ENCODE measurements at places on chromosomes 12 and 14. TPM values are rescaled to one million over a fixed set of nuclear protein-coding genes. Genes with fewer than 3 reads are reported as not detected.

The MTRFR gene
- 10.9 TPM for total RNA-seq

The ISM2 gene
- total RNA-seq = 0.21 TPM

The DAO gene
- total RNA-seq = not detected

The SYNJ2BP gene
- total RNA-seq = 35.3 TPM

The RHOJ gene
- 27.1 TPM for total RNA-seq

The SERPINA12 gene
- total RNA-seq = not detected

GRCh38 chr12:130375296-130376287 is 37.9 kb downstream of the PIWIL1 start:
- DNase-seq = no peak

GRCh38 chr12:131101703-131102492 is 148.2 kb downstream of the ADGRD1 start:
- DNase-seq = no peak

GRCh38 chr12:91866566-91866965 is 279.1 kb downstream of the BTG1 start:
- no peak for DNase-seq

GRCh38 chr12:94429633-94430032 is 30.0 kb downstream of the CEP83 start:
- DNase-seq = no peak

DNA sequence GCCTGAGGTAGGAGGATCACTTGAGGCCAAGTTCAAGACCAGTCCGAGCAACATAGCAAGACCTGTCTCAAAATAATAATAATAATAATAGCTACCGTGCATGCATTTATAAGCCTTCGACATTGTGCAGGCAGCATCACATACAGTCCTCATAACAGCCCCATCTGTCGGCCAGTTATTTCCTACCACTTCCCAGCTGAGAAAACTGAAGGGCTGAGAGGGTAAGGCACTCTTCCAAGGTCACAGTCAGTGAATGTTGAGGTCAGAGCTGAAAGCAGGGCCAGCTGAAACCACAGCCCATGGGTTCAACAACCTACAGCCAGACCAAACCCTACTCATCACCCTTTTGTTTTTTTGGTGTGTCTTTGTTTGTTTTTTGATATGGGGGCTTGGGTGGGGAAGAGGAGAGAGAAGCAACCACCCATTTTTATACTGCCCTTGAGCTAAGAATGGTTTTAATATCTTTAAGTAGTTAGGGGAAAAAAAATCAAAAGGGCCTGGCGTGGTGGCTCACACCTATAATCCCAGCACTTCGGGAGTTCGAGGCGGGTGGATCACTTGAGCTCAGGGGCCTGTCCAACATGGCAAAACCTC is 16.8 kb upstream of the ITPK1 start:
- DNase-seq = no peak

DNA sequence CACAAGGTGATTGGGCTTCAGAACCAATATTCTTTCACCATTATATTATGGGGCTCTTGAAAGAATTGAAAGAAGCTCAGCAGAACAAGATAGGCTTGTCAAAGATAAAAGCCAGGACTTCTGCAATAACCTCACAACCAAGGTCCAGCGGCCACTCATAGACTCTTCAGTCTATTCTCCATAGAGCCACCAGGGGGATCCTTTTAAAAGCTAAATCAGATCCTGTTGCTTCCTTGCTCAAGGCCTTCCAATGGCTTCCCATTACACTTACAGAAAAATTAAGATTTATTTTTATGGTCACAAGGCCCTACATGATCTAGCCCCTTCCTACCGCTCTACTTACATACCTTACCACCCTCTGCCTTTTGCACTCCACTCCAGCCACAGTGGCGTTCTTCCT is 169.6 kb downstream of the C12orf42 start:
- no peak for DNase-seq

GRCh38 chr14:104639885-104640548 is 35.4 kb upstream of the TMEM179 start:
- DNase-seq = peak; percentile 63

DNA sequence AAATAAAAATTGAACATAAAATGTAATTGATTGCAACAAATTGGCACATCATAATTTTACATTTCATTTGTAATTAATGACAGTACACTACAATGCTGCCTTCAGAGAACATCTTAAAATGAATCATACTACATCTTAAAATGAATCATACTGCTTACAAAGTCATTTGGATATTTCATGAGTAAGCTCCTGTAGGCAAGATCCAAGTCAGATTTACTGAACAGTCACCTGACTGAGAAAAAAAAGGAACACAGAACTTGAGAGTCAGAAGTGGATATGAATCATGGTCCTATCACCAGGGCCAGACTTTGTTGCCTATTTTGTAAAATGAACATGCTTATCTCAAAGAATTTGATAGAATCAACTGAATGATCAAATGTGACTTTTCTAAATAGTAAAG is 32.7 kb upstream of the FBLN5 start:
- DNase-seq = no peak

DNA sequence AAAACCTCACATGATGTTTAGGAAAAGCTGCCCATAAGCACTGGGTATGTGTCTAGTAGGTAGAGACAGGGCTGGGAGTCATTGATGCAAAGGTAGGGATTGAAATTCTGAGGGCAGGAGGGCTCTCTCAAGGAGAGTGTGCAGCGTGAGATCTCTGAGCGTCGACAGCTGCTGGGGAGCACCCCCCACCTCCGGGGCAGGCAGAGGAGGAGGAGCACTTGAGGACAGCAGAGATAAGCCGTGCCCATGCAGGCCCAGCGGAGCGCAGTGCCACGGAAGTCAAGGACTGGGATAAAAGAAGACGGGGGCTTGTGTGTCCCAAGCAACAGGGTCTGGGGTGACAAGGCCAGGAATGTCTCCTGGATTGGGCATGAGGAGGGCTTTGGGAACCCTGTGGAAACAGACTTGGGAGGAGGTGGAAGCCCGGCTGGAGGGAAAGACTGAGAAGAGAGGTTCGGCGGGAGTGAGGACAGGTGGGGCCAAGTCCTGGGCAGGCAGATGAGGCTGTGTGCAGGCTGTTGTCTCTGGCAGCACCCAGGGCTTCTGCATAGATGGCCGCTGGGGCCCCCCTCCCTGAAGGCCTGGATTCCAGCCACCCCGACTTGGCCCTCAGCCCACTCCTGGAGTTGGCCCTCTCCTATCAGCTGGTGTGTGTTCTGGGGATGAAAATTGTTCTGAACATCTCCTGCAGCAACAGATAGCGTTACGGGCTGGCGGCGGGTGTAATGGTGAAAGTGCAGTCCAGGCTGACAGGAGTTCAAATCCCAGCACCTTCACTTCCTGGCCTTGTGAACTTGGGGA is 1.9 kb downstream of the CACNA2D4 start:
- peak; percentile 69 for DNase-seq

DNA sequence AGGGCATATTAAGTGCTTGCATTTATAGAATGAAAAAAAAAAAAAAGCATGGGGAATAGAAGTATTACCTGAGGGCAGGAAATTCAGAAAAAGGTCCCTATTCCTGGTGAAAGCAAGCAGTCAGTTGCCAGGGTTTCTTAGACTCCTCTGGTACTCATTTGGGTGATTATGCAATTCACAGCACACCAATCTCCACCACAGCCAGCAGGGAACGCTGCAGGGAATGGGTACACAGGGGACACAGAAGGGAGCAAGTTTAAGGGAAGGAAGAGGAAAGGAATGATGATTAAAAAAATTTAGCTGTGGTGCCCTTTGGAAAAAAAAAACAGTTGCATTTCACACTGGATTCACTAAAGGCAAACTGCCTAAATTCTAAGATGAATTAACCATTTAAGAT is 14.2 kb downstream of the BLTP3B start:
- DNase-seq = no peak

GRCh38 chr14:105883066-105884005 is 357.0 kb downstream of the TMEM121 start:
- no peak for DNase-seq

GRCh38 chr14:49653508-49653907 is 18.5 kb upstream of the DNAAF2 start:
- DNase-seq = no peak

- DNase-seq = no peak
Measured at GRCh38 chr12:12190087-12190809, 76.6 kb downstream of the LRP6 start.

GRCh38 chr12:19659086-19659485 is 219.8 kb downstream of the AEBP2 start:
- no peak for DNase-seq

GRCh38 chr12:68865399-68866164 is 57.6 kb downstream of the MDM2 start:
- DNase-seq = no peak

GRCh38 chr12:484096-484495 is 24.4 kb downstream of the B4GALNT3 start:
- DNase-seq = no peak

- DNase-seq = no peak
Measured at GRCh38 chr14:68741477-68741791, 51.4 kb downstream of the ZFP36L1 start.

- no peak for DNase-seq
Measured at GRCh38 chr12:76270657-76271358, 77.4 kb downstream of the BBS10 start.

DNA sequence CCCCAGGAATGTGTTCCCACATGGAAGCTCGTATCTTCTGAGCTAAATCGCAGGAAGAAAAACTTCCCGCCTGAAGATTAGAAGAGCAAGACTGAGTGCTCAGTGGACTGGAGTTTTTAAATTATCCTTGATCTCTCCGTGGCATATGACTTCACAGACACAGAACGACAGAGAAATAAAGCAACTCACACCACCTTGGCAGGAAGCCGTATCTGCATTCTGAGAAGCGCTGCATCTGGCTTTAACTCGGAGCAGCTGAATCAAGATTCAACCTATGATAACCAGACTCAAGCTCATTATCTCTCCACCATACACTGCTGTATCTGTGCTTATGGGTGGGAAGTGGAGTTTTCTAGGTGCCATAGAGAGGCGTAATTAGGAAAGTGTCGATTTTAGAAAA is 1482.7 kb downstream of the AACS start:
- no peak for DNase-seq

DNA sequence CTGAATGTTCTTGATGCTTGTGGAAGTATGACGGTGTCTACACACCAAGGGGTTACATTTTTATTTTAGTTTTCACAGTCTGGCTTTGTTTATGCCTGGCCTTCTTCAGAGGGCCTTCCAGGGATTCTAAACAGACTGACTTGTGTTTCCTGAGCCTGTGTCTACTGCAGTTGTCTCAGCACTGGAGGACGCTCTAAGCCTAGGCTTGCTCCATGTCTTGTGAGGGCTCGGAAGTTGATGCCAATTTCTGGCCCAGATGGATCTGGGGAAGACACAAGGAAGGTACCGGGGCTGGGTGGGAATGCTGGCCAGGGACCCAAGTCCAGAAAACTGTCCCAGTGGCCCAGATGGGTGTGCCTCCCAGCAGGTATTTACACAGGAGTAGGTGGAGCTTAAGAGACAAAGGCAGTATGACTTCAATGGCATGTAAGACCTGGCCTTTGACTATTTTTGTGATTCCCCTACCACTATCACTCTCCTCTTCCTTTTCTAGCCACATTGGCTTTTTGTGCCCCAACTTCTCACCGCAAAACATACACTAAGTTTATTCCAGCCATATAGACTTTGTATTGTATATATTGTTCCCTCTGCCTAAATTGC is 56.9 kb downstream of the GPR137C start:
- no peak for DNase-seq

GRCh38 chr12:12153596-12153995 is 82.9 kb downstream of the BCL2L14 start:
- DNase-seq = no peak

DNA sequence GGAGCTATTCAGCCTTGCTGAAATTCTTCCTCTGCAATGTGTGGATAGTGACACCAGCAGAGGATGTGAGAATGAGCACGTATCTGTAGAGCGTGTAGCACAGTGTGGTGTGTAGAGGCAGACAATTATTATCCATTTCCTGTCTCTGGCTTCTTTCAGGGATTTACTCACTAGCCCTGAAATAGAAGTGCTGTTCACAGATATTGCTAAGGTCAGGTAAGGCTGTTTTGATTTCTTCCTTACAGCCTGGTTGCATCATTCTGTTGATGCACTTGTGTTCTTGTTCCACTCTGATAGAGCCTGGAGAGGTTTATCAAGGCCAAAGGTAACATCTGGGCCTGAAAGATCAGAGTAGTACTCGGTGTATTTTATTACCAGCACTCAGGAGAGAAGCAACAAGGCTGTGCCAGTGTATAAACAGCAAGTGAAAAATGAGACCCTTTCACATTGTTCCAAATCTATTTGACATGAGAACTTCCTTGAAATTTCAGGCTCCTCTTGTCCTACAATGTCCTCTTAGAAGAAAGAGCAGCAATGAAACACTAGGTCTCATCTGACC is 16.7 kb downstream of the ARG2 start:
- no peak for DNase-seq

Measured in left cardiac atrium (tissue), 4 donors.